ENCODE measurements at places on chromosomes 6 and 20.

GRCh38 chr6:143233554-143234285 lies 173.0 kb downstream of the AIG1 start:
- no peak for DNase-seq

DNA sequence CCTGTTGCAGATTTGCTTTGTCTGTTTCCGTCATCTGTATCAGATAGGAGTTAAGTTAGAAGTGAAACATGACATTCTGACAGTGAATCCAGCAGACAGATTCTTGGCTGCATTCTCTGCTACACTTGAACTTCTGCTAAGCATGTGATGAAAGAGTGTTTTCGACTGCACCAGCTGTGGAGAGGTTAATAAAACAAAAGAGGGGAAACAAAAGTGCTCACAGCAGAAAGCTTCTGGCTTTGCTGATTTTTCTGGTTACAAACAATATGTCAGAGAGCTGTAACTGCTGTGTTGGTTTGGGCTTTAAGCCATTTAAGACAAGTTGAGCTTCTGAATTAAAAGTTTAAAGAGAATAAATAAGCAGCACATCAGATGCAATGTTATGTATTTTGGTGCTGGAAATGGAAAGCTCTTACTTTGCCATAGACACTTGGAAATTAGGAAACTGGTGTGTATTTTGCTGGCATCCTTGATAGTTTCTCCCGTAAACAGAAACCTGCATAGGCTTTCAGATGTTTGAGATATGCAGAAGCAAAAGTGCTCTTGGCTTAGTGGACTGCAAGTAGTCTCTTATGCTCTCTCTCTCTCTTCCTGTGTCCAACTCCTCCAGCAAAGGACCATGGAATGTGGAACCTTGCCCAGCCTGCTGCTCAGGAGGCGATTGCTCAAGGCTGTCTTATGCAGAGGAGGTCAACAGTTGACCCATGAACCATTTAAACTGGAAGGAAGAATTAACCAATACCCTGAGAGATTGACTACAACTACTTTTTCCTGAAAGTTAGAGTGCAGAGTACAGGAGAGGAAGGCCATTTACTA lies 104.9 kb downstream of the RPS12 start:
- DNase-seq = peak; percentile 67

DNA sequence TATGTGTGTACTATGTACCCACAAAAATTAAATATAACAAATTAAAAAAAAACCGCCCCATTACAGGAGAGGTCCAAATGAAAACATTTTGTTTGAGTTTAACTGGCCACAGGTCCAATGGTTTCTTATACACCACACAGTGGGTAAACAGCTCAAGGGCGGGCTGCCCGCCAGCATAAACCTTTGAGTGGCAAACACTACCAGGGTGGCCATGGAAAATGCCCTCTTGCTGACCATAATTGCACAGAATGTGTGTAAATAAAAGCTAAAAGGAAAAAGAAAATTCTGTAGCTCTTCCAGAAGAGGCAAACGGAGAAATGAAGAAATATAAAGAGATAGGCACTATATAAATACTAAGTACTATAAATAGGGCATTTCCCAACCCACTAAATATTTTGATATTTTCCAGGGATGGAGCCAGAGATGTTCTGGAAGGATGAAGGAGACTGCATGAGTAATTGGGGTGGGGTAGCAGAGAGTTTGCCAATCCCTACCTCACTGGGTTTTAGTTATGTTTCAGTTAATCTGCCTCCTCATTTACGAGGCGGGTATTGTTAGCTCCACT lies 1.1 kb upstream of the CDC5L start:
- DNase-seq = no peak

- DNase-seq = no peak
These were observed 38.6 kb upstream of the MARCKS start for GRCh38 chr6:113818578-113818977.

- DNase-seq = no peak
These were observed 181.9 kb downstream of the HDGFL1 start for GRCh38 chr6:22751223-22751622.

DNA sequence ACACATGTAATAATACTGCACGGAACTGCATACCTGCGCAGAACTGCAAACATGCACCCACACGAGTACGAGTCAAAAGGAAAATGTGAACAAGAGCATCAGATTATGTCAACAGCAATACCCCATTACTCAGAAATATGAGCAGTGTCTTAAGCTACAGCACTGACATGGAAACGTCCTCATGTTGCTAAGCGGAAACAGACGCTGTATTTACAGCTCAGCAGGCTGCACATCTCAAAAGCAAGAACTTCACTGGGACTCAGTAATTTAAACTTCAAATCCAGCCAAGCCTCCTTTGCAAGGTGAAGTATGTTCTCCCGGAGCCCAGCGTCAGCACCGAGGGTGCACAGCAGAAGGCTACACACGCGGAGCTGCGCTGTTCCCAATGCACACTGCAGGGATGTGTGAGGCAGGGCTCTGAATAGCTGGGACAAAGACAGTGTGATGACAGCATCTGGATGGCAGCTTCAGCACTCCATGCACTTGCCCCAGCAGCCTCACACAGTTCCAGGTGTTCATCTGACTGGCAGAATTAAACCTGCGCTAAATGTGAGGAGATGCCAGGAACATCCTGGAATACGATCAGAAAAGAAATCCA lies 202.8 kb downstream of the WDR27 start:
- no peak for DNase-seq

DNA sequence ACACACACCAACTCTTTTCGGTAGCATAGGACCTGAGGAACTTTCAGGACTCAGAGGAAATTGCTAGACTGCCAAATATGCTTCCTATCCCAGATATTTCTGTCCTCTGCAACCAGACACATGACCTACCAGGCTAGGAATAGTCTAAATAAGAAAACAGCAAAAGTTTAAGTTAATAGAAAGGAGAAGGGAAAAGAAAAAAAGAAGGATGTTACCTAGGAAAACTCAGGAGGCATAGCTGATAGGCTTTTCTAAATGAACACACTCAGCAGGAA lies 74.6 kb downstream of the MAP3K5 start:
- DNase-seq = no peak

GRCh38 chr6:148392671-148393070 lies 50.0 kb downstream of the SASH1 start:
- DNase-seq = no peak

DNA sequence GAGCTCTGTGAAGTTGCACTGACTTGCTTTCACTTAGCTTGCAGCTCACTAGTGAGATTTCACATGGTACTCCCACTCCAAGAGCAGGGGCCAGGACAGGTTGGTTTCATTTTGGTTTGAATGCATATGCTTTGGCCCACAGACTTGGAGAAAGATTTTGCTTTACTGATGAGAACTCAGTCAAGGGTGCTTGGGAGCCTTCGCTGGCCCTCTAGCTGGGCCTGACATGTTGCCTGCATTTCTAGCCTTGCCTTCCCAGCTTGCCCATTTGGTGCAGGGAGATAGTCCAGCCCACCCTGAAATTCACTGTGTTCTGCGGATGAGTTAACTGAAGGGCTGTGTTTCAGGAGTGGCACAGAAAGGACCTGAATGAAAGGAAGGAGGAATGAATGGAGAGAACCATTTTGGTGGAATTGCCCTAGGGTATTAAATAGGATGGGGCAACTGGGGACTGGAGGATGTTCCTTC lies 1.9 kb downstream of the SGK1 start:
- no peak for DNase-seq

DNA sequence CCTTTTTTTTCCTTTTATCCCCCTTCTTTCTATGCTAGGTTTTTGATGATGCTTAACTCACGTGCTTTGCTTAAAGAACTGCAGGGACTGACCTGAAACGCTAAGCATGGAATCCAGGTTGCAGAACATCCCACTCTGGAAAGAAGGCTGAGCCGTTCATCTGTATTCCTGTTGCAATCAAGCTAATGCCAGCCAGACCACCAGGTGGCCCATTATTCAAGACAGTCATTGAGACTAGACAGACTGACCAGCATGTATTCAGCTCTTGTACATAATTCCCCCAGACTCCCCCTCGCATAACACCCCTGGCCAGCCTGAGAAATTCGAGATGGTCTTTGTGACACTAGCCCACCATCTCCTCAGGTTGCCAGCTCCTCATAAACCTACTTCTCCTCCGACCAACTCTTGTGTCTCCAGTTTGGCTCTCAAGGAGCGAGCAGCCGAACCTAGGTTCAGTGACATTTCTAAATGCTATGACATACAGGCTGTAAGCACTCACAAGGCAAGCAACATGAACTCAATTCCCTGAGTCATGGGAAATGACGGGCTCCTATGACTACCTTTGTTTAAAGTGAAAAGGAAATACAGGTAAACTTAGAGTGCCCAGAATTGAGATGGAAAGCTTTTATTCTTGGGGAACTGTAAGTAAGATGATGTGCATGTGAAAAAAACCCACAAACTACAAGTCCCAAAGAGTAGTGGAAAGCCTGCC lies 309.3 kb upstream of the CDYL start:
- DNase-seq = no peak

- peak; percentile 24 for DNase-seq
These were observed 28.4 kb downstream of the SYNDIG1 start for GRCh38 chr20:24497851-24498250.

DNA sequence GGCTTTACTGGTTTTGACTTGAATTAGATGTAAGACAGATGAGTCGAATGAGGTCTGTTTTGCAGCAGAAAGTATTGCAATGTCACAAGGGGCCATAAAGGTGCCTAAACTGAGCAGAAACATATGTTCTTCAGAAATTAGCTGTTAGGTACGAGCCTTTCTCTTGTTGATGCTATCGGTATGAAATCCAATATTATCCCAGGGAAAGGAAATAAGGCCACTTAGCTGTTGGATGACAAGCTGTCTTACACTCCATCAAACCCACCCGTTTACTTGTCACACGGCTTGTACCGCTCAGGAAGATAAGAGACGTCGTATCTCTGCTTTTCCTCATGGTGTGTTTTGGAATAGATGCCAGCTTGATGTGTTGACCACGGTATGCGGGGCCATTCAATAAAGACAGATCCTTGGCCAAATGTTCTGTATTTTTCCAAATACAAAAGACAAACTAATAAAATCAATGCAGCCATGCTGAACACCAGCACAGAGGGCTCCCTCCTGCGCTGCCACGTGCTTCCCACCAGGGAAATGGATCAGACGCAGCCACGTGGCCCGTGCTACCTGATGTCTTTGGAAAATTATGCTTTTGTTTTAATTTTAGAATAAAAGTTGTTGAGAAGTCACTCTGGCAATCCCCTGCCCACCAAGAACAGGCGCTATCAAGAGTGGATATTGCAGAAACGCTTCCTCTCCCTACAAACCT lies 255.9 kb upstream of the SULF2 start:
- no peak for DNase-seq

GRCh38 chr6:77633993-77634715 lies 18.7 kb upstream of the MEI4 start:
- DNase-seq = no peak

DNA sequence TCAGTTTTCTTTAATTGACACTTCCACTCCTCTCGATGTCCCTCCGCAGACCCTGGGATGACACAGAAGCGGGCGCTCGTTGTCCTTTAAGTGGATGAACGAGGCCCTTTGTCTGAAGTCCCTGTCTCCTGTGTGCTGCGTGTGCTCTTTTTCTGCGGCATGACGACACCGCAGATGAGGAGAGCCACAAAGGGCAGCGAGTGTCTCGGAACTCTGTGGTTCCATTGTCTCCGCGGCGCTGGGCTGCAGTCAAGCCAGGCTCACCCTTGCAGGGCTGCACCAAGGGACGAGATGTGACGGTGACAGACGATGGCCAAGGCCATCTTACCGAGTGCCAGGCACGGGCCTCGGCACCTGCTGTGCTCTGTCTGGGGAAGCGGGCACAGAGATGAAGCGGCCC lies 10.6 kb downstream of the PRR18 start:
- no peak for DNase-seq

- DNase-seq = no peak
These were observed 32.2 kb downstream of the MRAP2 start for GRCh38 chr6:84065693-84066290.

DNA sequence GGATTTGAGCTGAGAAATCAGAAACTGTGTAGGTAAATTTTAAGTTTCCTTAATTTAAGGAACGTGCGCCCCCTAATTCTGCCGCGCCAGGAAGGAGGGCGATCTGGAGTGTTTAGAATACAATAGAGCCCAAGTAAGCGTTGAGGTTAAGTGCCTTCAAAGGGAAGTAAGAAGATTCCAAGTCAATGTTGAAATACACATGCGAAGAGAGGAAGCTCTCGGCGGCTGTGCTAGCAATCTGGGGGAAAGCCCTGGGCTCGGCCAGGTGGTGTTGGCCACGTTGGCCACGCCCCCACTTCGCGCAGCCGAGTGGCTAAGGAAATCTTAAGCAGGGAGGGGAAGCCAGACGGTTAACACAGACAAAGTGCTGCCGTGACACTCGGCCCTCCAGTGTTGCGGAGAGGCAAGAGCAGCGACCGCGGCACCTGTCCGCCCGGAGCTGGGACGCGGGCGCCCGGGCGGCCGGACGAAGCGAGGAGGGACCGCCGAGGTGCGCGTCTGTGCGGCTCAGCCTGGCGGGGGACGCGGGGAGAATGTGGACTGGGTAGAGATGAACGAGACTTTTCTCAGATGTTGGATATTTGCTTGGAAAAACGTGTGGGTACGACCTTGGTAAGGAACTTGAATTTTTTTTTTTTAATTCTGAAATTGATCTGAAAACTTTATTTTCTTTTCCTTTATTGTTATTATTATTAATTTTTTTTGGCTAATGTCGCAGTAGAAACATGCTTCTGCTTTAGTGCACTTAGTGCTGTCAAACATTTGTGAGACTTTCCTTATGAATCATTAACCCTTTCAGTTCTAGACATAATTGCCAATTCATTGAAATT lies at the start of gene PRDM1:
PRDM1 (plus strand) TSS at position 353 of the 830 bp plus-strand sequence; CDS start at position 571, 218 bp downstream.
- peak; percentile 30 for DNase-seq

- no peak for DNase-seq
These were observed 33.3 kb downstream of the CST9L start for GRCh38 chr20:23534801-23535593.

- DNase-seq = peak; percentile 62
These were observed 11.5 kb upstream of the MEP1A start for GRCh38 chr6:46781478-46782378.

DNA sequence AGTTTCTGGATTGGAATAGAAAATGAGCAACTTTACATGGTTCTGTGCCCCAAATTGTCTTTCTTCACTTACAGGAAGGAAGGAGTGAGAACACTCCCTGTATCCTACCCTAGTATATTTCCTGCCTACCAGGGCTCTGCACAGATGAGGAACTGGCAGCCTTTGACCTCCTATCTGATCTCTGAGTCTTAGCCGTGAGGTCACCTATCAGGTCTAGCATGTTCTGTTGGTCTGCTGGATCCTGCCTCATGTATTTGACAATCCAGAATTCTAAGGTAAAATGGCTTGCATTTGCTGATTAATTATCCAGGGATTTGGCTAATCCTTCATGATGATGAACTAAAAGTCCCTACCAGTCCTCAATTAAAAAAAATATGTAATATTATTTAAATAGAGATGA lies 35.0 kb upstream of the TRAM2 start:
- DNase-seq = no peak

- peak; percentile 49 for DNase-seq
These were observed 27.4 kb downstream of the MGME1 start for GRCh38 chr20:17995967-17996819.

- no peak for DNase-seq
These were observed 219.9 kb downstream of the ALDH8A1 start for GRCh38 chr6:134730013-134730412.

Measured in kidney glomerular epithelial cell (primary cell).